ENCODE measurements at places on chromosomes 13 and 19.

DNA sequence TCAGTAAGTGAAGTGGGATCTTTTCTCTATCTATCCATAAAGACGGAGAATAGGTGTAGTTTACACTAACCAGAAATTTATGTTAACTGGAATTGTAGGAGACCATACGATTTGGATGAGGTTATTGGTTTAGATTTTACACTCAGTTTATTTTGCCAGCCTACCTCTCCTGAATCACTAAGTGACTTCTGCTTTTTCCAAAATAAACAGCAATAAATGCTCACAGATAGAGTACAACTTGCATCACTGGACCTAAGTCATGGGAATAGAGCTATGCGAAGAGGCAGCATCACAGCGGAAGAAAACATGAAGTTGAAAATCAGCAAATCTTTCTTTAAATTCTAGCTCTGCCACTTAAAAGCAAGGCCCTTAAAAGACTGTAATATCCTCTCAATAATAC, 781.0 kb downstream of the LIG4 start:
- DNase-seq: no peak

GRCh38 chr13:58190577-58190976, 559.0 kb downstream of the PCDH17 start:
- DNase-seq: no peak

- no peak for DNase-seq
These were observed 37.5 kb upstream of the ZNRF4 start for GRCh38 chr19:5417495-5418436.

DNA sequence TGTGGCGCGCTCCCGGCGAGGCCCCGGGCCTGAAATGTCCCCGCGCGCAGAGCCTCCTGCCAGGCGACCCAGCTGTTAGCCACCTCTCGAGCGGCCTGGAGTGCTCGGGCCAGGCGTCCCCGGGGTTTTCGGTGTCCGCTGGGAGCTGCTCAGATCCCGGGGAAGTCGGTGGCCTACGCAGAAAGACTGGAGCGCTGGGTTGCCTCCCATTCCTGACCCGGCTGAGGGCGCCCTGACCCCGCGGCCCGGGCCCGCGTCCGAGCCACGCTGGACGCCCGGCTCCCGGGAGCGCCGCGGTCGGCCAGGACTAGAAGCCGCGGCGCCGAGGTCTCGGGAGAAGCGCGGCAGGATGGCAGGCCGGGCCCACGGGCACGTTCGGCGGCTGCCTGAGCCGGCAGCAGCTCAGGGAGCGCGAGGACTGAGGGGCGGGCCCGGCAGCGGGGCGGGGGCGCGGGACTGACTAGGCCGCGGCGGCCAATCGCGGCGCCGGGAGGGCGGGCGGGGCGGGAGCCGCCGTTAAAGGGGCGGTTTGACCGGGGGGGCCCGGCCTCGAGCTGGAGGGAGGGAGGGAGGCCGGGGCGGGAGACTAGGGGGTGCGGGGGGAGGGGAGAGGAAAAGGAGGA, 1.3 kb upstream of the ZIC2 start:
- DNase-seq: peak; percentile 66

DNA sequence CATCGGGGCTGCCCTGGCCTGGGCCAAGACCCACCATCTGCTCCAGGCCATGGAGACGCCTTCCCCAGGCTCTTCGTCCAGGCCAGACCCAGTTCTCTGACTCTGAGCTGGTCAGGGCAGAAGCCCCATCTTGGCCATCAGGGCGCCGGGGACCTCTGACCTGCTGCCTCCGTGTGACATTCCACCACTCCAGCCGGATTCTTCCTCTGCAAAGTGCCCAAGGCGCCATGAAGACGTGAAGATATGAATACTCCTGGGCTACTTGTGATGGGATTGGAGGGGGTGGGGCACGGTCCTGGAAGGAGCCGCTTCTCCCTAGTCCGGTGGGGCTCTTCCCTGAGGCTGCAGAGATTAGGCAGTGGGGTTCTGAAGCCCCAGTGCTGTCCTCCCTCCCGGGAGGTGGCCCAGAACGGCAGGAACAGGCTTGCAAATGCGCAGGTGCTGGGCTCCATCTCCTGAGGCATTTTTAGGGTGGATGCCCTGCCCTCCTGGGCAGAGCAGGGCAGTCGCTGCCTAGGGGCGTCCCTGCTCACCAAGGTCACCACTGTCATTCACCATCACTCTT, 26.0 kb upstream of the SLC7A10 start:
- DNase-seq: no peak
